ENCODE measurements at places on chromosomes 1 and 21.

DNA sequence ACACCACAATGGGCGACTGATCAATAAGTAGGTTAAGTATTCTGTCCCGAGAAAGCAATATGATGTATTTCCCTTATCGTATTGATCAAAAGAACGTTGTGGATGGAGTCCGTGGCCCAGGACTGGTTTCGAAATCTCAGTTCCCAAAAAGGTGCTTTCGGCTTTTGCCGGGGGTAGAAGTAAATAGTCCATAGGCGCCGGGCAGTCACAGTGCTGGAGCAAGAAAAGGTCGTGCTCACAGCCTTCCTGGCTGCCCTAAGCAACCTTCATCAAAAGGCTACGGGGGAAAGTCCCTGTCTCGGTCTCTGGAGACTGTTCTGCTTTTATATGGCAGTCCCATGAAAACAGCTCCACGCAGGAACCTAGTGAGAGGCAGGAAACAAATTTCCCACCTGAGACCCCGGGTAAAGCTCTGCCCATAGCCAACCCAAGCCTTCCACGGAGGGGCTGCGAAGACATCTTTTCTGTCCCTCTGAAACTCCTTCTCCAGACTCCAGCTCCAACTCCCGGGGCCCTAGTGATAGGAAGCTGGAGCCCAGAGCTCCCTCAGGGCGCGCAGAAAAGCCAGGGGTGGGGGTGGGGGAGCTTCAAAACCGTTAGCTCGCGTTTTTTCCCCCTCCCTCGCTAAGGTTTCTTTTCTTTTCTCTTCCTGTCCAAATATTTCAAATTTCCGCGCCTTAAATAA is 7.0 kb downstream of the CDKN2C start:
- DNase-seq = no peak

DNA sequence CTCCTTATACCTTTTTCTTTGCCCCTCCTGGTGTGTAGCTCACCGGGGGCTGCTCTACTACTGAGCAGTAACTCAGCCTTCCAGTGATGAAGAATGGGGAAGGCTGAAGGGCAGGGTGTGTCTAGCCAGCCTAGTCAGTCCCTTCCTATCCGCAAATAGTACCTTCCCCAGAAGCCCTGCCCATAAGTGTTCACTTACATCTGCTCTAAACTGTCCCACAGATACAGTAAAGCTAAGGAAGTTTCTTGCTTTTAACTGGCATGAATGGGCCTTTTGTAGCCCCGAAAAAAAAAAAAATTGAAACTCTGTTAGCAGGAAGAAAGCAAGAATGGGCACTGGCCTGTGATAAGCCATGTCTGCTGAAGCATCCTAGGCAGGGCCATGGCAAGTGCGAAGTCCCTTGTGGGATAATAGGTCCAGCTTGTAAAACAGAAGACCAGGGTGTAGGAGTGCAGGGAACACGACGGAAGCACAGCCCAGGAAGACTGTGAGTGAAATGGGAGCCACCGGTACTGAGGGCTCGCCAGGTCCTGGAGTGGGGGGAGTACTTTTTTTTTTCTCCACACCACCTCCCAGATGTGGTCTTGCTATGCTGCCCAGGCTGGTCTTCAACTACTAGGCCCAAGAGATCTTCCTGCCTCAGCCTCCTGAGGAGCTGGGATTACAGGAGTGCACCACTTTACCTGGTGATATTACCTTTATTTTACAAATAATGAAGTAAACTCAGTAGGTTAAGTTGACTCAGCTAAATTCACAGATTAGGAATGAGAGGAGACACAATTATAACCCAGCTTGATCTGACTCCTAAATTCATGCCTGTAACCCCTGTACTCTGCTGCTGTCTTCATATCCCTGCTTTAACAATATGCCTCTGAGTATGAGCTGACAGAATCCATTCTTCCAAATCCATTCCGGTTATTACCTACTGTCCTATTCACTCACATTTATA is 347.5 kb downstream of the SMYD3 start:
- DNase-seq = no peak

GRCh38 chr1:233038581-233038980 is 88.2 kb downstream of the NTPCR start:
- DNase-seq = no peak

- DNase-seq = no peak
Measured at GRCh38 chr1:1247341-1247913, 905 bp upstream of the C1QTNF12 start.

DNA sequence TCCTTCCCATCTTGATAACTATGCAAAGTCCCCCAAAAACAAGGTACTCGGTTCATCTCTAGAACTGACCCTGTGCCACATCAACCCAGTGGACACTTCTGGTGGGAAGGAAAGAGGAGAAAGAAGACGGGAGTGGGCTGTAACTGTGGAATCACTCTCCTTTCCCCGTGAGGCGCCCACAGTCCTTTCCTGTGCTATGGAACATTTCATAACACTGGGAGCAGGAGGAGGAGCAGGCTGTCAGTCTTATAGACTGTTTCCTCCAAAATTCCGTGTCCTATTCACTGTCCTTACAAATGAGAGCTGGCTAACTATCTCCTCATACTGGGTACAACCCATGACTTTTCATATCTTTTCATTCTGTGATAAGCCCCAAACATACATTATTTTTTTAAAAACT is 40.7 kb downstream of the PLEKHA6 start:
- no peak for DNase-seq

GRCh38 chr1:16073490-16074119 is at the start of gene FAM131C:
FAM131C (minus strand) TSS chr1:16073651; CDS start chr1:16073442, 209 bp downstream.
- DNase-seq = no peak

DNA sequence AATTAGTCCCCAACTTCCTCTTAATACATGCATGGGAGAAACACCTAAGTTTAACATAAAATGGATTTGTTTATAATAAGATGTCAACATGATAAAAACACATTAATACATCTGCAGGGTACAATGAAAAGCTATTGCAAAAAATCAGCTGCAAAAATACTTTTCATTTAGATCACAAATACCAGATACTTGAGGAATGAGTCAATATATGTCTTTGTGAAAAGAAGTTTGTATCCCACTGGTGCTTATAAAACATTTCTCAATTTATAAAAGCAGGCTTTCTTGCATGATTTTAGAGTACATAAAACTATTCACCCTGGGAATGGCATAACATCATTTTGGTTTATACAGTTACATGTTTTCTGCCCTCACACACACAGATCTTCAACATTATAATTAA is 18.6 kb upstream of the PRKAA2 start:
- peak; percentile 1 for DNase-seq

DNA sequence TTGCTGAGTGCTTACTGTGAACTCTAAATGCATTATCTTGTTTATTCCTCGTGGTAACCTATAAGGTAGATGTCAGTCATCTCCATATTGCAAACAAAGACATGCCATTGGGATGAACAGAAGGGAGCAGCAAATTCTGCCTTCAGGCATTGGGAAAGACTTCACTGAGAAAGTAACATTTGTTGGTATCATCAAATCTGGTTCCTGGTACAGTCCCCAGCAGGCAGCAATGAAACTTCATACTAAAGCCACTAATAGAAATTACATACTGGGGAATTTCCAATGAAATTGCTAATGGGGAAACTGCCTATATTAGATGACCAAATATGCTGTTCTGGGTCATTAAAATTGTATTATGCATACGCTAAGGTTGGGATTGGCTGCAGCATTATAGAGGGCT is 47.3 kb upstream of the ST6GALNAC5 start:
- no peak for DNase-seq

DNA sequence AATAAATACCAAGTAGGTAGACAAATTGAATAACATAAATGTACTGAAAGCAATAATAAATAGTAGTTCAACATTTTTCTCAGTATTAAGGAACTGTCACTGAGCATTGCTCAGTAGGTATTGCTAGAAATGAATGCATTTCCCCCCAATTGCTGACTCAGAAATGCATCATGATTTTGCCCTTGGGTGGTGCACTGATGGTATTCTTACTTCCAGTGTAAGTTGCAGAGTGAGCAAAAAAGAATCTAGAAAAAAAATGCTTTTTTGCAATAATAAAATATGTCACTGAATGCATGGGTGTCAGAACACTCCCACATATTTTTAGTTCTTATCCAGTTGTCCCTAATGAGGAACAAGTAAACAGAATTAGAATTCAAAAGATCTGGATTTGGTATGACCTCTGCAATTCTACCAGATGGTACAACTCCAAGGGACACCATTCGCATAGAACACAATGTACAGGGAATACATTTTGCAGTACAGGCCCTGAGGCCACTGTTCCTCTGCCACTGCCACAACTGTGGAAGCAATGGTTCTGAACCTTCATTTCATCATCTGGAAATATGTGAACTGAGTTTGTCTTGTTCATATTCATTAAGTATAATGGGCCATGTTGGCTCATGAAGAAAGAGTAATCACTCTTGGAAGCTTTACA is 78.0 kb downstream of the ATP6V1G3 start:
- no peak for DNase-seq

DNA sequence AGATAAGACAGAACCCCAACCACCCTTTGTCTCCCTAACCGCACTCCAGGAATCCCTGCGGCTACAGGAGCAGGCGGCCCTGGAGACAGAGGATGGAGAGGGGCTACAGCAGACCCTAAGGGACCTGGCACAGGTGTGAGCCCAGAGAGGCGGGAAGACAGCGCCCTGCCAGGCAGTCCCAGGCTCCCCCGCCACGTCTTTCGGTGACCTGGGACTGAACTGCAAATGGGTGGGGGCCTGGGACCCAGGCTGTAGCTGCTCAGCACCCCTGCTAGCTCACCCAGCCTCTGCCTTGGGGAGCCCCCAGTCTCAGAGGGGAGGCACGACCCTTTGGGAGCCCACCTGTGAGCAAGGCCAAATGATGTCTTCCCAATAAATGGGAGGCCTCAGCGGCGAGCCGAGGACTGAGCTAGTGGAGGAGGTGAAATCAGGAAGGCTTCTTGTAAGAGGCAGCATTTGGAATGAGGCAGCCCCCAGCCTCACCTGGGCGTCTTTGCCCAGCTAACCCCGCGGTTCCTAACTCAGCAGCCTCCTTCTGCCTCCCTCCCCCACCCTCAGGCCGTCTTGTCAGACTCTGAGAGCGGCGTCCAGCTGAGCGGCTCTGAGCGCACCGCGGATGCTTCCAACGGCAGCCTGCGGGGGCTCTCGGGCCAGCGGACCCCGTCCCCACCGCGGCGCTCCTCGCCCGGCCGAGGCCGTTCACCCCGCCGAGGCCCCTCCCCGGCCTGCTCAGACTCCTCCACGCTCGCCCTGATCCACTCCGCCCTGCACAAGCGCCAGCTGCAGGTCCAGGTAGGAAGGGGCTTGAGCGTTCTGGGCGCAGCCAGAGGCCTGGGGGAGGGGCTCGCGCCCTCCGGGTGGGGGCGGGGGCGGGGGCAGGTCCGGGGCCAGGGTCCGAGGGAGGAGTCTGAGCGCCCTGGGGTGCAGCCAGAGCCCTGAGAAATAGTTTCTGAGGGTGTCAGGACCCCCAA is 16.9 kb downstream of the CROCC start:
- DNase-seq = no peak

DNA sequence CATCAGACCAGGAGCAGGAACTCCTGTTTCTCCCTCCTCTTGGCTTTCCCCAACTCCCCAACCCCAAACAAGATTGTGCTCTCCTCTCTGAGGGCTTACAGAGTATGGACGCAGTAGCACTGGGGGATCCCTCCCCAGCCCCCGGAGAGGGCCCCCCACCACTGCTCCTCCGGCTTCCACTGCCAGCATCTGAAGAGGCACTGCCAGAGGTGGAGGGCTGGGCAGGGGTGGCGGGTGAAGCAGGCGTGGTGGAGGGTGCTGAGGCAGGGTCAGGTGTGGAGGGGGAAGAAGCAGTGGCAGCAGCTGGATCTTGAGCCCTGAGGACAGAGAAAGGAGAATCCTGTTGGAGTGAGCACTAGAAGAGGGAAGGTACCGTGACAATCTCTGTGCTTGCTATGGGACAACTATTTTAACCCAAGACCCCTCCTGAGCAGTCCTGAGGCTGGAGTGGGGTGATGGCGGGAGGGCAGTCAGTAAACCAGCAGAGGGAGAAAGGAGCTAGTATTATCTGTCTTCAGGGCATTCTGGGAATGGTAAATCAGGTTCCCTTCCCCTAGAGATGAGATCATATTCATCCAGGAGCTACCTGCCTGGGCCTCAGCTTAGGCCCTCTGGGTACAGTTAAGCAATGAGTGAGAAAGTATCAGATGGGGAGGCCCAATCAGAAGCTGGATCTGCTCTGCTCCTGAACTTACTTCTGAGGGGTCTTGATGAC is 2.4 kb downstream of the UBQLN4 start:
- no peak for DNase-seq

All from skin of body (tissue), 3 donors.